ENCODE measurements at places on chromosomes 7 and 10. TPM values are rescaled to one million over a fixed set of nuclear protein-coding genes. Genes with fewer than 3 reads are reported as not detected.

GRCh38 chr7:86212976-86213375 lies 430.7 kb upstream of the GRM3 start:
- H3K4me3 ChIP-seq: no peak overlapping the region
- DNase-seq: no peak
- no peak overlapping the region for H3K27ac ChIP-seq
- H3K36me3 ChIP-seq: no peaks in the 10 kb centered on the region
- no peaks in the 10 kb centered on the region for H3K27me3 ChIP-seq
- no peaks in the 10 kb centered on the region for H3K4me1 ChIP-seq

The FGF8 gene
- not detected for total RNA-seq

DNA sequence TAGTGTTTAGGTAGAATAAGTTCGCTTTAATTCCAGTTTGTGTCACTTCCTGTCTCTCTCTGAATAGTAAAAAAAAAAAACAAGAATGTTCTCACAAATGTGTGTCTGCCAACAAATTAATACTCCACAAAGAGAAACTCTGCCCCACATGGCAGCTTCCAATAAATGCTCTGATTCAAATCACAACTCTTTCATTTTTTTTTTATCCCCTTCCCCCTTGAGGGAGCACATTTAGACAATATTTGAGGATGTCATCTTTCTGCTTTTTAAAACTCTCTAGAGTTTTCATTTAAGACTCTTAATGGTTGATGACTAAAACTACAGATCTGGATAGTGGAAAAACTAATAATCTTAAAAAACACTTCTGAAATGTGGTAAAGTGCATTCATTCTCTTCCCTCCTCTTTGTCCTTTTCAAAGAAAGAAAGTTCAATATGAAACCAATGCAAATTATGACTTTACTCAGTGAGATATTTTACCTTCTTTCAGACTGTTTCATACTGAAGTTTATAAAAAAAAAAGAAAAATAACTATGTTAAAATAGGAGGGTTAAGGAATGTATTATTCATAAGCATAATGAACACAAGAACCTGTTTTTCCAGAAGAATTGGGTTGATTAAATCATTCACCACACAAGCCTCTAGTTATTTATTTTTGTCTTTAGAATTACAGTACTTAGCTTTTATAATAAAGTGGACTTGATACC lies 42.3 kb downstream of the ARID5B start:
- no peaks in the 10 kb centered on the region for H3K27me3 ChIP-seq
- no peaks in the 10 kb centered on the region for H3K36me3 ChIP-seq
- H3K27ac ChIP-seq: no peak overlapping the region
- DNase-seq: no peak
- H3K4me1 ChIP-seq: no peaks in the 10 kb centered on the region

DNA sequence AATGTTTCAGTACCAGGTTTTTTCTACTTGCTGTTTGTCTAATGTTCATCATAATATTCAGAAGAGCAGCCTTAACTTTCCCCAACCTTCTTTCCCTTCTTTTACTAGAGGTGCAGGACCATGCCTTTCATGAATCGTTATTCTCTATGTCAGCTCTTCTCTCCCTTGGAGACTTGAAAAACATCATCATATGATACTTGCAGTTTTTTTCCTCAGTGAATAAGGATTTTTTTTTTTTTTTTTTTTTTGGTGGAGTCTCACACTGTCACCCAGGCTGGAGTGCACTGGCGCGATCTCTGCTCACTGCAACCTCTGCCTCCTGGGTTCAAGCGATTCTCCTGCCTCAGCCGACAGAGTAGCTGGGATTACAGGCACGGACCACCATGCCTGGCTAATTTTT lies 30.1 kb downstream of the SMNDC1 start:
- H3K27me3 ChIP-seq: no peaks in the 10 kb centered on the region
- no peaks in the 10 kb centered on the region for H3K36me3 ChIP-seq
- DNase-seq: no peak
- no peak overlapping the region for H3K27ac ChIP-seq

GRCh38 chr10:580778-581177 lies 108.7 kb downstream of the DIP2C start:
- DNase-seq: no peak
- H3K4me3 ChIP-seq: no peak overlapping the region
- no peaks in the 10 kb centered on the region for H3K36me3 ChIP-seq

GRCh38 chr10:70381471-70382421 lies 679 bp downstream of the LRRC20 start:
- H3K36me3 ChIP-seq: no peaks in the 10 kb centered on the region
- DNase-seq: peak; percentile 59
- H3K4me1 ChIP-seq: no peaks in the 10 kb centered on the region
- H3K27me3 ChIP-seq: no peaks in the 10 kb centered on the region

The GGCT gene
- total RNA-seq: 22.5 TPM

The C10orf67 gene
- total RNA-seq: not detected

- no peaks in the 10 kb centered on the region for H3K27me3 ChIP-seq
- no peak overlapping the region for H3K27ac ChIP-seq
- H3K4me3 ChIP-seq: no peak overlapping the region
- no peaks in the 10 kb centered on the region for H3K36me3 ChIP-seq
Measured at GRCh38 chr10:33665501-33665900, 331.0 kb upstream of the NRP1 start.

DNA sequence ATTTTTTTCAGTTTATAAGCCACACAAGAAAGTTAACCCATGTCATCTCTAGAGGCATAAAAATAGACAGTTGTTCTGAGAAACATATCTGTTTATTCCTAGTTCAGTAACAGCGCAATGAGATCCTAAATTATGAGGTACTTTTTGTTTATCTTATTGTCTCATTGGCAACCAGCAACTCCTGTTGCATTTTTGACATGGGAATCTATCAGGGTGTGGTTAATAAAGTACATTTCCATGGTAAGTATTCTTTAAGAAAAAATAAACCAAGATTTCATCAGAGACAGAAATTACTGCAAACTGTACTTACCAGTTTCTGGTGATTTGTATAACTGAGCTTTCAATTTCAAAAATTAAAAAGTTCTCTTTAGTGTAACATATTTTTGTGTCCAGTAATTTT lies 9.0 kb downstream of the FAS start:
- no peak for DNase-seq
- peaks cover 2% of the 10 kb centered on the region for H3K36me3 ChIP-seq
- no peak overlapping the region for H3K4me3 ChIP-seq
- H3K27me3 ChIP-seq: no peaks in the 10 kb centered on the region
- H3K4me1 ChIP-seq: no peaks in the 10 kb centered on the region

DNA sequence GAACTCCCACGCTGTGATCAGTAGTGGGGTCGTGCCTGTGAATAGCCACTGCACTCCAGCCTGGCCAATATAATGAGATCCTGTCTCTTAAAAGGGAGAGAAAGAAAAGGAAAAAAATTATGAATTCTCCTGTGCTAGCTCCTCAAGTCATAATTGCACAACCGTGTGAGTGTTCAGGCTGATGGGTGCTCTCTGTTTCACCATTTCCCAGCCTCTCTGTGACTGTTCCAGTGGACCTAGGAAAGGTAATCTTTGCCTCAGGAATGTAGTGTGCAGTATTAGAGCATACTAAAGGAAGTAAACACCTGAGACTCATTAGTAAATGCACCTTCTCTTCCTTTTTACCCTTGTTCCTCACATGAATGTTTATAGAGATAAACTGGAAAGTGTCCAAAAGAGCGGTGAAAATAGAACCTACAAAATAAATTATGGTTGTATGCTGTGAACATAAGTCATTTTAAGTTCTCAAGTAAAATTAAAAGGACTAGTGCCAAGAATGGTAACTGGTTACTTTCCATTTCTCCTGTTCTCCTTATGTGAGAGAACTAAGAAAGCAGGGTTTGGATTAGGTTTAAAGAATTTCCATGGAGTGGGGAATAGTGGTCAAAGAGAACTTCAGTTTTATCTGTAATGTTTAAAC lies 42.7 kb downstream of the INPP5F start:
- no peak for DNase-seq
- no peak overlapping the region for H3K4me3 ChIP-seq
- no peaks in the 10 kb centered on the region for H3K36me3 ChIP-seq
- no peaks in the 10 kb centered on the region for H3K4me1 ChIP-seq
- no peak overlapping the region for H3K27ac ChIP-seq

DNA sequence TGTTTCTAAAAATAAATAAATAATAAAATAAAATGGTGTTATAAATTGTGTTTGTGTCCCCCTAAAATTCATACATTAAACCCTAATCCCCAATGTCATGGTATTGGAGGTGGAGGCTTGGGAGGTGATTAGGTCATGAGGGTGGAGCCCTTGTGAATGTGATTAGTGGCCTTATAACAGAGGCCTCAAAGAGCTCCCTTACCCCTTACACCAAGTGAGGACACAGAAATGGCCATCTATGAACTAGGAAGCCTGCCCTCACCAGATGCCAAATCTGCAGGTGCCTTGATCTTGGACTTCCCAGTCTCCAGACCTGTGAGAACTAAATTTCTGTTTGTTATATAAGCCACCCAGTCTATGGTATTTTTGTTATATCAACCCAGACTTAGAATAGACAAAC lies 738.7 kb downstream of the PARD3 start:
- no peaks in the 10 kb centered on the region for H3K27me3 ChIP-seq
- no peaks in the 10 kb centered on the region for H3K36me3 ChIP-seq
- no peak overlapping the region for H3K27ac ChIP-seq
- no peak for DNase-seq
- H3K4me1 ChIP-seq: peaks cover 2% of the 10 kb centered on the region

DNA sequence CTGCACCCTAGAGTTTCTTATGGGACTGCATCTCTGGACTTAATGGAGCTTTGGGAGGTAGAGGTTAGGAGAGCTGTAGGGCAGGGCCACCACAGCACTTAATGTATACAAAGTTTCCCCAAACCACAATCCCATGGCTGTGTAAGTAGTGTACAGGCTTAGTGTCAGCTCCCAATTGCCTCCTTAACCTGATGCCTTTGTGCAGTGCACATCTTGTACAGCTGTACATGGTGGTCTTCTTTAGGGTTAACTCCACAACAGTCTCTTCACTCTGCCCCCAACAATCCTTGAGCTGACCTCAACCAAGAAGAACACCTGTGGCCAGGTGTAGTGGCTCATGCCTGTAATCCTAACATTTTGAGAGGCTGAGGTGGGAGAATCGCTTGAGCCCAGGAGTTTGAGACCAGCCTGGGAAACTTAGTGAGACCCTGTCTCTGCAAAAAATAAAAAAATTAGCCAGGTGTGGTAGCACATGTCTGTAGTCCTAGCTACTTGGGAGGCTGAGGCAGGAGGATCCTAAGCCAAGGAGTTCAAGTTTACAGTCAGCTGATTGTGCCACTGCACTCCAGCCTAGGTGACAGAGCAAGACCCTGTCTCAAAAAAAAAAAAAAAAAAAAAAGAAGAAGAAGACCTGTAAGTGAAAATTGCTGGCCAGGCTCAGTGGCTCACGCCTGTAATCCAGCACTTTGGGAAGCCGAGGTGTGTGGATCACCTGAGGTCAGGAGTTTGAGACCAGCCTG lies 6.8 kb downstream of the PLAU start:
- H3K36me3 ChIP-seq: peaks cover 5% of the 10 kb centered on the region
- H3K4me3 ChIP-seq: no peak overlapping the region
- DNase-seq: no peak

GRCh38 chr7:26081638-26082037 lies 70.4 kb upstream of the NFE2L3 start:
- H3K27ac ChIP-seq: no peak overlapping the region
- DNase-seq: no peak
- H3K36me3 ChIP-seq: no peaks in the 10 kb centered on the region
- H3K4me3 ChIP-seq: no peak overlapping the region
- H3K4me1 ChIP-seq: no peaks in the 10 kb centered on the region

DNA sequence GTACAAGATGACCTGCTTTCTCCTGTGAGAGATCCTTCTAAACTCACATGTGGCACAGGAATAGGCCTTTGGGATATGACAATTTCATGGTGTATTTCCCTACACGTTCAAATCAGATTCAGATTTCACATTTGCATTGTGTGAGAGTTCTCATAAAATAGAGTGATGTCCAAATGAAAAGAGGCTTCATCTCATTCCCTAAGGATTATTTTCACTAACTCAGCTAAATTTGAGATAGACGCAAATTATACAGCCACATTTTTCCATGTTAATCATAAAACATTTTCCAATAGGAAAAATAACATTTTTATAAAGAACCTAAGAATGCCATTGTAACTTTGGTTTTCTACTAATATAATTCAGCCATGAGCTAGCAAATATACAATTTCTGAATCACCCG lies 35.5 kb upstream of the PARD3 start:
- no peak overlapping the region for H3K4me3 ChIP-seq
- no peak overlapping the region for H3K27ac ChIP-seq
- H3K4me1 ChIP-seq: no peaks in the 10 kb centered on the region
- no peaks in the 10 kb centered on the region for H3K27me3 ChIP-seq
- DNase-seq: no peak

DNA sequence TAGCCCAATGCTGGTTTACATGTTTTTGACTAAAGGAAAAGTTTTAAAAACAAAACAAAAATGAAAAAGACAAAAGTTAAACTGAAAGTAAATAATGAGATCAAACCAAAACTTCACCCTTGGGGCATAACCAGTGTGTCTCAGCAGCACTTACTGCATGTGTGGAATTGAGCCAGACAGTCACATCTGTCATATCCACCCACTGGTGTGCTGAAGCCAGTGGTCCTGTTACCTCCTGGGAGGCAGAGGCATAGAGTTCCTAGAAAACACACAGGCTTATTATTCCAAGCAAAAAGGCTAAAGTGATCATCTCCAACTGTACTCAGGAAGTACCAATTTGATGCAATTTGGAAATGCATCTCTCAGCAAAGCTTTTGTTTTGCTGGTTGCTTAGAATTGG lies 40.4 kb downstream of the ASAH2 start:
- DNase-seq: no peak
- H3K27me3 ChIP-seq: no peaks in the 10 kb centered on the region
- H3K4me1 ChIP-seq: no peaks in the 10 kb centered on the region
- no peak overlapping the region for H3K4me3 ChIP-seq

The RGS10 gene
- 14.4 TPM for total RNA-seq

DNA sequence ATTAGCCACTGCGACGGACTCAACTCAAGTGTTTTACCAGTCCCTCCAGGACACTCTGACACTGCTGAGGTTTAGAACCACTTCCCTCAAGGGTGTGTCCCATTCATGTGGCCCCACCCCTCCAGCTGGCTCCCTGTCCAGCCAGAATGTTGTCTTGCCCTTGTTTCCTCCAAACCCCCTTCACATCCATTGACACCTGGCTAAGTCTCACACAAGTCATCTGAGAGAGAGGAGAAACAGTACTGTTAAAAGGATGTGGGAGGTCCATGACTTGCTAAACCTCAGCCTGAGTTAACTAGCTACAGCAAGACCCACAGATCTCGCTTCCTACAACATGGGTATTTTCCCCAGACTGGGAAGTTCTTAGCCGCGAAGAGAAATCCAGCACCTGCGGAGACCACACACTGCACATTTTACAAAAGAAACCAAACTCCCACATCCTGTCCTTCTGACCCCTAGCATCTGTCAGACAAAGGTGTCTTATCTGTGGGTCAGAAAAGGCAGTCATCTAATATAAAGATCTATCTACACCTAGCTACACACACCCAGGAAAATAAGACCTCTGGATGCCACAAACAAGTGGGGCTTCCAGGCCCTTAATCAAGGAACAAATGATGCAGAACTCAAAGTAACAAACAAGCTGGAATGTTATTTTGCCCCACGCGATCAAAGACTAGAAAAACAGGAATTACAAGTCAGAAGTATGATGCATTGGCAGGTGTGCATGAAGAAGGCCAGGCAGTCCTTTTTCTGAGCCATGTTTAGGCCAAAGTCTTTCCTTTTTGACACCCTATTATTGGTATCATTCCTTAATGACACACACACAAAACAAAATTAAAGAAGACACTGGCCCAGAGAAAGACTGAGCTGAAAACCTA lies 13.9 kb downstream of the OSBPL3 start:
- no peaks in the 10 kb centered on the region for H3K4me1 ChIP-seq
- DNase-seq: peak; percentile 47
- H3K36me3 ChIP-seq: no peaks in the 10 kb centered on the region
- H3K27ac ChIP-seq: no peak overlapping the region
- no peak overlapping the region for H3K4me3 ChIP-seq
